ENCODE measurements at places on chromosomes 11 and 22. TPM values are rescaled to one million over a fixed set of nuclear protein-coding genes. Genes with fewer than 3 reads are reported as not detected.

DNA sequence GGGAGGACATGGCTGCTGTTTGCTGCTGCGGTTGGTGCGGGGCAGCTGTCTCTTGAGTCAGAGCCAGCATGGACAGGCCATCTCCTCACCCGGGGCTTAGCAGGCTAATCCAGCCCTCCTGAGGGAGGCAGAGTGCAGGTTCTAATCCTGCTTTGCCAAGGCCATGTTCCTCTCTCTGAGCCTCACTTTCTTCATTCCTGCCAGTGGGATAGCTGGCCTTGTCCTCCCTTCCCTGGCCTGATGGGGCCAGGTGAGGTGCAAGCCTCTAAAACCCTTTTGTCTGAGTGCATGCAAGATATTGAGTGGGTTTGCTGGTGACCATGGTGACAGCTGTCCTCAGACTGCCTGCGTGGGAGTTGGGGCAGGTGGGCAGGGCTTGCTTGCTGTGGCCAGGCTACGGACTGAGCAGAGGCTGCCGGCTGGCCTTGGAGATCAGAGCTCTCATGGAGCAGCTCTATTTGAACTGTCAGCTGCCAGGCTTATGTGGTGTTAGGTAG, 3.6 kb downstream of the USP35 start:
- DNase-seq = peak; percentile 70
- no peaks in the 10 kb centered on the region for H3K27me3 ChIP-seq
- peak overlapping the region; percentile 6 for H3K27ac ChIP-seq
- H3K4me3 ChIP-seq = no peak overlapping the region

MCHR1 gene
- 2.3 TPM for total RNA-seq

TRIM6 gene
- 0.29 TPM for total RNA-seq

DNA sequence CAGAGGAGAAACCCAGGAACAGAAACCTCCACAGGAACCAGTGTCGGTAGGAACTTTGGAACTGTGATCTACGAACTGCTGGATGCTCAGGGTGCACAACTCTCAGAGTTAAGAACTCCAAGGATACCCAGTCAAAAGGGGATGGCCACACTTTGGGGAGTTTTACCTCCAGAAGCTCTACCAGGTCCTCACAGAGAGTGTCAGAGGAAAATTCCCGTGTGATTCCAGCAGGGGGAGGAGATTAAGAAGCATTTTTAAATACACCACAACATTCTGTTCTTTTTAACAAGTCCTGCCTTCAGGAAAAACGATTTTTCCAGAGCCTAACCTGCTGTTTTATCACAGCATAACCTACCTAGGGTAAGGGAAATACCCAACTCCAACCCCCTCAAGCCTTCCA, 104.0 kb downstream of the SOX6 start:
- H3K36me3 ChIP-seq = no peaks in the 10 kb centered on the region
- no peaks in the 10 kb centered on the region for H3K27me3 ChIP-seq
- no peak for DNase-seq
- no peaks in the 10 kb centered on the region for H3K4me1 ChIP-seq
- no peak overlapping the region for H3K4me3 ChIP-seq

Measured in right lobe of liver (tissue), 6 donors.